ENCODE measurements at places on chromosomes 16 and 17.

- DNase-seq = no peak
Measured at GRCh38 chr17:75439287-75439686, 17.1 kb upstream of the TMEM94 start.

GRCh38 chr16:3000540-3000939, 12.2 kb upstream of the CLDN9 start:
- DNase-seq = no peak

- DNase-seq = no peak
Measured at GRCh38 chr16:8620535-8620934, 963 bp upstream of the METTL22 start.

DNA sequence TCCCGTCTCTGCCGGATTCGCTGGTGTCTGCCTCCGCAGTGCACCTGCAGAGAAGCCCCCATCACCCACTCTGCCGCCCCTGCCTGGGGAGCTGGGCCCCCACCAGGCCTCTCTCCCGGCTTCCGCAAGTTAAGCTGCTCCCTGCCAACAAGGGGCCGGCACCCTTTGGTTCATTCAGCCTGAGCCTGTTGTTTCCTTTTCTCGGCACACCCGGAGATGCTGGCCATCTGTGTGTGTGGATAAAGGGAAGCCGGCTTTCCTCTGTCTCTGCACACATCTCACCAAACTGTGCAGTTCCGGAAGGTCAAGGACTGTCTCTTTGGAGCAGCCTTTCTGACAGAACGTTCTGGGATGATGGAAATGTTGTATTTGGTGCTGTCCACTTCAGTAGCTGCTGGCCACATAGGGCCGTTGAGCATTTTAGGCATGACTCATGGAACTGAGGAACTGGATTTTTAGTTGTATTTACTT, 6.8 kb downstream of the MAPK8IP3 start:
- DNase-seq = no peak

- DNase-seq = no peak
Measured at GRCh38 chr17:72472106-72472505, 351.3 kb downstream of the SOX9 start.

GRCh38 chr17:1928976-1929375, 96.2 kb downstream of the RTN4RL1 start:
- no peak for DNase-seq

DNA sequence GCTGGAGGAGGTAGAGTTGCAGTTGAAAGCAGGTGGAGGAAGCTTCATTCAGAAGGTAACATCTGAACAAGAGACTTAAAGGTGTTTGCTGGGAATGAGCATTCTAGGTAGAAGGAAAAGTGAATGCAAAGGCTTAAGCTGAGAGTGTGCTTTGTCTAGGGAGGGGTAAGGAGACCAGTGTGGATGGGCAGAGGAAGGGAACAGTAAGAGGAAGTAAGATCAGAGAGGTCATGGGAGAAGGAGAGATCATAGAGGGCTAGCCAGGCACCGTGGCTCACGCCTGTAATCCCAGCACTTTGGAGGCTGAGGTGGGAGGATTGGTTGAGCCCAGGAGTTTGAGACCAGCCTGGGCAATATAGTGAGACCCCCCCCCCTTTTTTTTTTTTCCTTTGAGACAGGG, 3.3 kb downstream of the STX4 start:
- DNase-seq = no peak

DNA sequence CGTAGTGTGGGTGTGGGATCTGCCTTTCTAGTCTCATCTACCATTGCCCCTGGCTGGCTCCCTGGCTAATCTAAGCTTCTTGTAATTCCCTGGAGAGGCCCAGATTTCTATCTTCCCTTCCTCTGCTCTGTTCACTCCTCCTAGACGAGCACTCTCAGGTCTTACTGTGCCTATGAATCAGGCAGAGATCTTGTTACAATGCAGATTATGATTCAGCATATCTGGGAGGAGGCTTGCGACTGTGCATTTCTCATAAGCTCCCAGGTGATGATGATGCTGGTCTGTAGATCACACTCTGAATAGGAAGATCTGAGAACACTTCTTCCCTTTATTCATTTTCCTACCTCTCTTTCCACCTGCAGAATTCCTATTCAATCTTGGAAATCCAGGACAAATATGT, 200.1 kb downstream of the CBLN1 start:
- no peak for DNase-seq

DNA sequence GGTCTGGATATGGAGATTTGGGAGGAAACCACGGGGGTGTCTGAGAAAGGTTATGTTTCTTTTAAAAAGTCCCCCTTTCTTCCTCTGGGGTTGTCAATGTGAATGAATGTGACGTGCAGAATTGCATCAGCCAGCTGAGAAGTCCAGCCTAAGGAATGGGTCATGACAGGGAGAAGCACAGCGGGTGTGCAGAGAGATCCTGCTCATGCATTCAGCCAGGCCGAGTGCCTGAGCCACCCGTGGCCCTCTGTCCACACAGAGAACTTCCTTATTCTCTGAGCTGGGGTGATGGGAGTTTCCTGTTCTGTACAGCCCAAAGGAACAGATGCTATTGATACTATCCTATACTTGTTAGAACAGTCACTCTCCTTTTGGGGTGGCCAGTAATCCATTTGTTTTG, 117.9 kb downstream of the CPPED1 start:
- no peak for DNase-seq

DNA sequence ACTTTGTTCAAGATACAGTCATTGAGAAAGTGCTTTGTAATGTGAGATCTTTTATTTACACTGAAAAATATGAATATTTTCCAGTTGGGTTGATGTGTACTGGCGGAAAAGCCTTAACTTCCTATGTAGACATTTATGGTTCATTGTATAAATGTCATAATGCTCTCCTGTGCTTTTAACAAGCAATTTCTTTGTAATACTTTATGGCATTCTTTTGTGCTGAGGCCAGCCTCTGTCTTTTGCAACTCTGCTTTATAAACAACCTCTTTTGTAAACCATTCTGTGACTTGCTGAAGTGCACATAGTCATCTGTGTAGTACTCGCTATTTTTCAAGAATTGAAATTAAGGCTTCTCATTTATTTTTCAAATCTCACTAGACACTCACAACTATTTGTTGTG, 291.2 kb downstream of the CDH11 start:
- no peak for DNase-seq

DNA sequence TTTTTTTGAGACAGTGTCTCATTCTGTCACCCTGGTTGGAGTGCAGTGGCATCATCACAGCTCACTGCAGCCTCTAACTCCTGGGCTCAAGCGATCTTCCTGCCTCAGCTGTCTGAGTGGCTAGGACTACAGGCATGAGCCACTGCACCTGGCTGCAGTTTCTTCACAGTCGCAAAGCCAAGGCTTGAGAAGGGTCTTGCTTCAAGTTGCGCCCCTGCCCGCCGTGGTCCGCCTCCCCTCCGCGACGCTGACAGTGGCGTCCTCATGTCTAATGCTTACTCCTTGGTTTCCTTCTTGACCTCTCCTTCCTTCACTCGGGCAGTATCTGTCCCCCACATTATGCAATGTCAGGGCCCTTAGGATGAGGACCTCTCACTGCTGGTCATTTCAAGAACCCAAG, 112.7 kb downstream of the ADCY9 start:
- no peak for DNase-seq

DNA sequence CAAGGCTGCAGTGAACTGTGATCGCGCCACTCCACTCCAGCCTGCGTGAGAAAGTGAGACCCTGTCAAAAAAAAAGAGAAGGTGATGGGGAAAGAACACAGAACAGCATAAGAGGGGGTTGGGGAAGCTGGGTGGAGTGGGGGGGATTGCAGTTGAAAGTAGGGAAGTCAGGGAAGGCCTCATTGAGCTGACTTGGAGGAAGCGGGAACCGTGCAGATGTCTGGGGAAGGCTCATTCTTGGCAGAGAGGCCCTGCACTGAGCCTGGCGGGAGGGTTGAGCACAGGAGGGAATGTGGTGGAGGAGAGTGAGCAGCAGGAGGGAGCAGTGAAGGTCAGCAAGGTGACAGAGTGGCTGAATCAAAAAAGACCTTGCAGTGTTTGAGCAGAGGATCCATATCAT, 26.9 kb downstream of the IL4R start:
- DNase-seq = no peak

DNA sequence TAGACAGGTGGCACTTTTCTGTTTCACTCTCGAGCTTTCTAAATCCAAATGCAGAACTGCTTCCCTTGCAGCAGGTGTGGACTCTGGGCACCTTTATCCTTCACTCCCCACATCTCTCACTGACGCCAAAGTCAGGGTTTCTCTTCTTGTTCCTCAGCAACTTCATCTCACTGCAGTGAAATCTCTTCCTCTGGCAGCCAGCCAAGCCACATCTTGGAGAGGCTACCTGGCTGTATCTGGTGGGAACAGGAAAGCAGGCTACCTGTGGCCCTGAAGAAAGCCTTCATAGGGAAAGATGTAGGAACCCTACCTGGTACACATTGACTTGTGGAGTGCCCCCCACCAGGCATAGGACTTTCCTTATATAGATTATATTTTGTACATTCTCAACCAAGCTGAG, 159.1 kb downstream of the UTP18 start:
- DNase-seq = no peak

DNA sequence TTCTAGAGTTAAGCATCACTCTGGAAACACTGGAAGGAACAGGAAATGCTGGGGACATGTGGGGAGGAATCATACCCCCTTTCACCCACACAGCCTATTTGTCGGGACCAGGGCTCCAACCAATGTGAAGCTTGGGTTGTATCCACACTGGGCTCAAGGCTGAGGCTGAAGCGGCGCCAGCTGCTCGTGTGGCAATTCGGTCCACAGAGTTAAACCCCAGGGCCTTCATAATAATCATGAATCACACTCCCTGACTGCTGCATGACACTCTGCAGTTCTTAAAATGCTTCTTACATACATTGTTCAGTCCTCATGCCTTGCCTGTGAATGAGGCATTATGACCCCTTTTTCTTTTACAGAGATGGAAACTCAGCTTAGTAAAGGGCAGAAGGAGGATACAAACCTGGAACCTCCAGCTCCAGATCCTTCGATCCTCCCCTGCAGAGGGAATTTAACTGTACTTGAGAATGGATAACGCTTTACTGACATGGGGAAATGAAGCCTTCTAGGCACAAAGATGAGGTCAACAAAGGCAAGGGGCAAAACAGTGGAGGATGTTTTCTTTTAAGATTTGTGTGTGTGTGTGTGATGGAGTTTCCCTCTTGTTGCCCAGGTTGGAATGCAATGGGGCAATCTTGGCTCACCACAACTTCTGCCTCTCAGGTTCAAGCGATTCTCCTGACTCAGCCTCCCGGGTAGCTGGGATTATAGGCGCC, 72.7 kb downstream of the SOX9 start:
- no peak for DNase-seq

GRCh38 chr17:66711881-66712321, 123.0 kb upstream of the CACNG5 start:
- no peak for DNase-seq

DNA sequence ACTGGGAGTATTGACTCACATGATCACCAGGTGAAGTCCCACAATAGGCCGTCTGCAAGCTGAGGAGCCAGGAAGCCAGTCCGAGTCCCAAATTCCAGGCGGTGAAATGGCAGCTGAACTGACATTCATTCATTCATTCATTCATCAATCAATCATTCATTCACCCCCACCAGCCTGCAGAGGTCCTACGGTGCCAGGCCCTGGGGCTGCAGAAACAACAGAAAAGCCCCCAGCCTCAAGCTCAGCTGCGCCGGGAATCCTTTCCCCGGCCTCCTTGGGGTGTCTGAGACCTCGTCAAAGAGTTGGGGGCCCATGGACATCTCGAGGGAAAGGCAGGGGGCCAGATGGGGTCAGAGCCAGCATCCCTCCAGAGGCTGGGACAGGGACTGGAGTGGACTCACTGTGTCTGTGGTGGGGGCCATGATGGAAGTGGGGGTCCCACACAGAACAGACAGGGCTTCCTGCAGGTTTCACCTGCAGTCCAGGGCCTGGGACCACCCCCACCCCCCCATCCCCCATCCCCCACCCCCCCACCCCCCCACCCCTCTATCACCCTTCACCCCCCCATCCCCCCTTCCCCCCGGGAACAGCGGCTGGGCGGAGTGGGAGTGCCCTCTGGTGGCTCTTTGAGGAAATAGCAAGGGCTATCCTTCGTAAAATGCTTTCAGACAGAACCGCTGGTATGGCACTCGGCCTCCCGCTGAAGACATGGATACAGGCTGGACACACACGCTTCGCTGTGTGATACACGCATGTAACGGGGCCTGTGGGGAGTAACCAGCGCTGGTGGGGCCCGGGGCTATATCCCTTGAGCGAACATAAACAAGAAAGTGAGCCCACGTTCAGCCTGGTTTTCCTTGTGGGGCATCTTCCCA, 8.5 kb upstream of the ZC3H18 start:
- DNase-seq = peak; percentile 10

GRCh38 chr16:29925781-29926710, at the start of gene KCTD13:
TSS of gene KCTD13 (minus strand) at chr16:29926226. CDS start at chr16:29926033, 193 bp downstream.
- peak; percentile 70 for DNase-seq

DNA sequence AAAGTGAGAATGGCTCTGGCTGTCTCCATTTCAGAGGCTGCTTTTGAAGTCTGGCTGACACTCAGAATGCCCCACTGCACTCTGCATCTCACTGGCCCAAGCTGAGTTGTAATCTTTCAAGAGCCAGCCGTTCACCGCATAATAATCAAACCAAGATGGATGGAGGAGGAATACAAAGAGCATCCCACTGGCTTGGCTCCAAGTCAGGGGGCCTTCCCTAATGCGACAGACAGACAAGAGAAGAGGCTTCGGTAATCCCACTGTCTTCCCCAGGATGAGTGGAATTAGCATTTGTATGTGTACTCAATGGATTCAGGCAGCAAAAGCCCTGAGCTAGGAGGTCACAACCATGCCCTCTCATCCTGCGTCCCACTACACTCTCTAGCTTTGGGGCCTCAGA, 68.0 kb downstream of the CBLN1 start:
- no peak for DNase-seq

DNA sequence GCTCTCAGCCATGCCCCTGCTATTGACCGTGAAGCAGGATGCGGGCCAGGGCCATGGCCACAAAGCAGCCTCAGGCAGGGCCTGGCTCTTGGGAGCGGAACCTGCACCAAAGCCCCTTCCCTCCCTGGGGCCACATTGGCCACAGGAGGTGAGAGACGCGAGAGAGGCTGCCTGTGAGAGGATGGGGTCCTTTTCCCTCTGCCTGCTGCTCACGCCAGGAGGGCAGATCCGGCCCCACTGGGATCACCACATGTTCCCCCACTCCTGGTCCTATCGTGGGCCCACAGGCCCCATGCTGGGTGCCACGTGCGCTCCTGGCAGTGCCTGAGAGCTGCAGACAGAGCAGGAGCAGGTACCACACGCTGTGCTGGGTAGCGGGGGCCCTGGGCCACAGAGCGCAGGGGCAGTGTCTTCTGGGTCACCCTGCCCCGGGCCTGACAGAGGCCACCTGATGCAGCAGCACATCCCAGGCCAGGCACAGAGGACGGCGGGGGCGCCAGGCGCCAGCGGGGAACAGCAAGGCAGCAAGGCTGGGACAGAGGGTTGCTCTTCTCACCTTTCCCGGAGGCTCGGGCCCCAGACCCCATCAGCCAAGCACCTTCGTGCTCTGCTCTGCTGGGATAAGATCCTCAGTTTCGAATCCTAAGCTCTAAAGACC, 9.2 kb upstream of the NUDT16L1 start:
- no peak for DNase-seq

DNA sequence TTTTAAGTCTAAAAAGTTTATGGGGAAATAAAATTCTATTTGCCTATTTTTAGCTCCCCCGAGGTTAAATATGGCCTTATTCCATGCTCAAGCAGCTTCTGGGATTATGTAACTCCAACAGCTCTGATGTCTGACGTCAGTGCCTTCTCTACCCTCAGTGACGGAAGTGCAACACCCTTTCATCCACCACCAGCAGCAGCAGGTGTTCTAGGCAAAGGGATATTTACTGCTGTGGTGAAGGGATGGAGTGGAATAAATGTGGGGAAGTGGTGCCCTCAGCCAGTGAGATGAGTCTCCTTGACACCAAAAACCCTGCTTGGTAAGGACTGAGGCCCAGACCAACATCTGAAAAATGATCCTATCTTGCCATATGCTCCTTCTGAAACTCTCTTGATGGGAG, 247.4 kb downstream of the SHISA9 start:
- DNase-seq = no peak

GRCh38 chr16:52470585-52470984, 76.4 kb downstream of the TOX3 start:
- no peak for DNase-seq
